ENCODE measurements at places on chromosomes 7 and 10.

GRCh38 chr7:142389544-142389943 lies 131.7 kb upstream of the PRSS58 start:
- no peak for DNase-seq

DNA sequence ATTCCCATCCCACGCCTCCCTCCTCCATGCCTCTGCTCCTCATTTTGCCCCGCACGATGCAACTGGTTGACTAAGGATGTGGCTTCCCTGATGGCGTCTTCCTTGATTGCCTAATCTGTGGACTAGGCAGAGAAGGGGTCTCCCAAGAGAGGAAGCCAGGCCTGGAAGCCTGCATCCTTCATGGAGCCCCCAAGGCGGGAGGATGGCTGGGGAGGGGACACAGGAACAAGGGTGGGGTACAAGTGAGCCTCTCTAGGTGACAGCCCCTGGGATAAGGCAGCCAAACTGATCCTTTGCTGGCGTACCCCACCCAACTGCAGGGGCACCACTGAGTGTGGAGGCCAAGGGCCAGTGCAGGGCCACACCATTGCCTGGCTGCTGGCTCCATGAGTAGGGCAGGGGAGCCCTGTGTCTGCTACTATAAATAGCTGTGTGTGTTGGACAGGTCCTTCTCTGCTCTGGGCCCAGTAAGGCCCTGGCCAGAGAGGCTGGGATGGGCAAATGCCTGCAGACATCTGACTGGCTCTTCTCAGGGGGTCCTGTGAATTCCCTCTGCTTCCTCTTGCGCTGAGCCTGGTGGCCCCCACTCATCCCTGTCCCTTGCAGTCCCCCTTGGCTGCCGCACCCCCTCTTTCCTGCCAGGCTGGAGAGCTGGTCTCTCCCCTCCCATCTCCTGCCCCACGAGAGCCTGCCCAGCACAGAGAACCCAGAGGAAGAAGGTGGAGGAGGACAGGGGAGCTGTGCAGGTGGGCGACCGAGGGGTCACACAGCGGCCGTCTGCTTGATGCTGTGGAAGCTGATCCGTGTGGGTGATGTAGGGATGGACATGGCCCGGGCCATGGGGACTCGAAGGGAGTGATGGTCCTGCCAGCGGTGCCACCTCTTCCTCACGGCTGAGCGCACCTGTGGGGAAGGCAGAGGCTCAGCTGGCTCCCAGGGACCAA lies 29.3 kb downstream of the CRHR2 start:
- DNase-seq = no peak

DNA sequence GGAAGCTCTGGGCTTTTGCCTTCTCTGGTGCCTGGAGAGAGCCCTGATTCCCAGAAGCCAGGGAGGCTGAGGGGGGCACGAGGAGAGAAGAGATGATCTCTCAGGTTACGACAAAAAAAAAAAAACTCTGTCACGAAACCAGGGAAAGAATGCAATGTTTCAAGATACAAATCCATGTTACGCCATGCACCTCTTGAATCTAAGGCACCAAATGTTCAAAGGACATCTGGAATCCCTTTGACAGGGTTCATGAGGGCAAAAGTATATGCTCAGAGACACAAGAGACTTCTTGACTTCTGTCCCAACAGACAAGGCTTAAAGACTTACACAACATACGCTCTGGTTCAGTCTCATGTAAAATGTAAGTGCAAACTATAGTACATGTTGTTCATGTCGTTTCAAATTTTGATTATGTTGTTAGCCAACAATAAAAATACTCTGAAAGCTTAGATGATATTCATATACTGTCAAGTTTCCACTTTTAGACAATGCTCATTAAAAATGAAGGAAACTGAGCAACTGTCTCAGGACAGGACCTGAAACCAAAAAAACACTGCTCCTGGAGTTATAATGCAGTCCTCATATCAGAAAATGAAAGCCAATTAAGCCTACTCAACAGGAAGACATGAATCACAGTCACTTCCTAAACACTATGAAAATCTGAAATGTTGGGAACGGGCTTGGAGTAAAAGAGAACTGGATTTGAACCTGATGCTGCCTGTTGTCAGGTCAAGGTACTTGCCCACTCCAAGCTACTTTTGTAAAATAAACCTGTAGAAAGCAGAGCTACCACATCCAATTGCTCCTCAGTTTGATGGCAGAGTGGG lies 72.3 kb downstream of the CHCHD3 start:
- DNase-seq = no peak

DNA sequence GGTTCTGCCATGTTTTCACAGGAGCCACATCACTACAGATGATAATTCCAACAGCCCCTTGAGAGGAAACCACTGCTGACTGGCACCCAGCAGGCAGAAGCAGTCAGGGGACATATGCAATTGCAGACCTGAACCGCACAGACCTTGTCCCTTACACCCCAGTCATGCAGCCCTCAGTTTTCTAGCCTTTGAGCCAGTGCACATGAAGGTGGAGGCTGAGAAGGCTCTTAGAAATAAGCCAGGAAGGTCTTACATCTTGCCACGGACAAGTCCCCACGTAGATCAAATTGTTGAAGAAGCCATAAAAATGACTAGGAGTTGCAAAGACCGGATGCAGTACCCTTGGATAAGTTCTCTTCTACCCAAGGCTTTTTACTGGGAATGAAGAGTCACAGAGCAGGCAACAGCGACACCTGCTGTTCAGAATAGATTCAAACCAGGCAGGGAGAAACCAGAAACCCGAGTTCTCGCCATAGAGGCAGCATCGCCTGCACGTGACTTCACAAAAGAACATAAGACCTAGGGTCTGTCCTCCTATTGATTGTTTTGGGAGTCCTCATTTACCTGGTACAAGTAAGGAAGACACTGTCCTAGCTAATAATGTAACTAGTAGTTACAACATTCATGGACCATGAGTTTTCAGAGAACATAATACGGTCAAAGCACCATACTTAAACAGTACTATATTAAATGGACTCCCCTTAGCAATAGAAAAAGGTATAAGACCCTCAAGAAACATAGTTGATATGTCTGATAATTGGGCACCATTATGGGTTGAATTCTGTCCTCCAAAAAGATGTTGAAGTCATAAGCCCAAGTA lies 11.1 kb downstream of the STEAP1B start:
- DNase-seq = peak; percentile 20

DNA sequence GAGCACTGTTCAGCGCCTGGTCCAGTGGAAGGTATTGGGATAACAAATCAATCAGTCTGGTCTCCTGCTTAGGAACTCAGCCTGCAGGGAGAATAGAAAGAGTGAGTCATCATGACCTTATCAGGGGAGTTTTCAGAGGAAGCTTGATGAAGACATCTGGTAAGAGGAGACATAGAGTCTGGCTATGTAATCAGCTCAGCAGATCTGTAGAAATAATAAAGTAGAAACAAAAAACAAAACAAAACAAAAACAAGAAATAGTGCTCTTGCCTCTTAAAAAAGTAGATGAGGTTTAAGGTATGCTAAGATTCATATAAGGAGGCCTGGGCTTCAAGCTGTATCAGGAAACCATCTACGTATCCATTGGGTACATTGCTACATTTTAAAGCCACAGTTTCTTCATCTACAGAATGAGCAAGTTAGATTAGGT lies 14.4 kb downstream of the TAS2R41 start:
- no peak for DNase-seq

DNA sequence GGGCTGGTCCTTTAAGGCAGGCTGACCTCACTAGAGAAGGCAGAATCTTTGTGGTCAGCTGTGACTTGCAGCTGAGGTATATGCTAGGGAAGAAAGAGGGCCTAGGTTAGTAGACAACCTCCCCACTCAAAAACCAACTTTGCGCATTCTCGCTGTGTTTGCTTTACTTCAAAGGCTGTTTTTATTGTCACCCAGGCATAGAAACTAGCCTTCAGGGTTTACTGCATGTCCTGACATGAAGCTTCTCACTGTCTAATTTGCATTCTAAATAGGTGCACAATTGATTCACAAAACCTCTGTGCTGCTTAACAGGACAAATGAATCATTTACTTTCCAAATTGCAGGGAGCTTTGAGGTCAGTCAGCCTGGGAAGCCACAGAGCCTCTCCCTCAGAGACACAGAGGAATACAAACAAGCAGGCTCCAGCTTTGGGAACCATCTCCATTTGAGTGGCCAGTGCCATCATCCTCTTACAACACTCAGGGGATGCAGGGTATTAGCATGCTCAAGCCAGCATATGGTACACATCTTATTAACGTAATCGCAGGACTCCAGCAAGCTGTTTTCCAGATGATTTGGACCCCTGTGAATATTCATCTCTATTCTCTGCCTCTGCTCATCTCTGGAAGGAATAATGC lies 596.4 kb upstream of the GHITM start:
- DNase-seq = no peak

DNA sequence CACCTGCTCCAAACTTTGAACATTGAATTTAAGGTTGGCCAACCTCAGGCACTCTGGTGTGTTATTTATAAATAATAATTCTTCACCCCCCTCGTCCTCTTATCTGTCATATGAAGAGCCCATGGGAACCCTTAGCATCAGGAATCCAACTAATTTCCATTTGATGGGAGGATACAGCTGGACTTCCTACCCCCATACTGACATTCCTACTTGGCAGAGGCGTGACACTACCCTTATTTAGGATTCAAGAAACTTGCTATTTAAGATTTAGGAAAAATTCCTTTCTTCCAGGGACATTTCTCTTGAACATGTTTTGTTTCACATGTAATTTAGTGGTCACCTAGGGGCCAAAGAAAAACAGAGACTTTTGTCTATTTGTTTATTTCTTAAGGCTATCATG lies 171.9 kb upstream of the NRP1 start:
- DNase-seq = no peak

- DNase-seq = no peak
Measured at GRCh38 chr7:22765609-22766008, 38.6 kb downstream of the IL6 start.

DNA sequence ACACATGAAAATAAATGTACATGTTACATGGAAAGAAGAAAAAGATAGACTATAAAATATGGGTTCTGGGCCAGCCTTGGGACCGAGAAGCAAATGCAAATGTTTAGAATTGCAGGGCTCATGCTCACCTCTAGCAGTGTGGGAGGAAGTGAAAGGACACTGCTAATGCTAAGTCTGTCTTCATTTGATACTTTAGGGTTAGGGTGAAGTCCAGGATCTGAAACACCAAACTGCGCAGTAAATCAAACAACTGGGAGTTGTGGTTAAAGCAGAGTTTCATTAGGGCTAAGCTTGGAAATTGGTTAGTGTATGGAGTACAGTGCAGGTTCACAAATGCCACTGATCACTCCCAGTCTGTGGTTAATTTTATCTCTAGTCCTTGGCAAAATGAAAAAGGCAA lies 73.2 kb upstream of the PDK4 start:
- no peak for DNase-seq

GRCh38 chr7:87213811-87214210 lies 5.7 kb downstream of the TMEM243 start:
- no peak for DNase-seq

- DNase-seq = no peak
Measured at GRCh38 chr10:113216102-113216501, 266.1 kb downstream of the TCF7L2 start.

GRCh38 chr10:131810805-131811629 lies 89.8 kb upstream of the PPP2R2D start:
- no peak for DNase-seq

DNA sequence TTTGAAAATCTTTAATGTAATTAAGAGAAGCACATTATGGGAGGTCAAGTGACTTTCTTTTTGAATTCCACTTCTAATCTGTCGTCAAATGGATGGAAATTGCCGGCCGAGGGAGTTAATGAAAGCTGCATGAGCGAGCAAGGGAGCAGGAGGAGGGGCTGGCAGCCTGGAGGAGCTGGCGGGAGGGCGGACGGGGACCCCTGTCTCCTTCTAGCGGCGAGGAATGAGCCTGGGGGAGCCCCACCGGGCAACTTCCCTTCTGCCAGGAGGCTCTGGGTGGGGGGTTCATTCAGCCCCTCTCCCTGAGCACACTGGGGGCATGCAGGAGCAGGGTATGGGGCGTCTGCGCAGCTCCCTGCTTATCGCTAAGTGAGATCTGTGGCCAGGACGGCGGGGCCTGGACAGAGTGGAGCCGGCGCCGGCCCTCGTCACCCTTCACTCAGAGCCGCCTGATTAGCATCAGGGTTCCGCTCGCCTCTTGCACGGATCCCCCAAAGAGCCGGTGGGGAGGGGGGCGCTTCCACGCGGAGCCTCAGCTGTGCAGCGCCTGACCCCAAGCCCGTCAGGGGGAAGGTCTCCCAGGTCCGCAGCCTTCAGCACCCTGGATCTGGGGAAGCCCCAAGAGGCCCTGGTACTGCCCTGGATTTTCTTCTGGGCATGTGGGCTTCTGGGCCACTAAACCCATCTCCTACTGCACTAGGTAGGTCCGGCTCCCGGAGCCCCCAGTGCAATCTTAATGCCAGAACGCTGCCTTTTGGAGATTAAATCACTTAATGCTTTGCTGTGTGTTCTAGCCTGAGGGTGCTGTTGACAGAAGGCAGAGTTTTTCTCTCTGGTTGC lies 680.8 kb downstream of the LRMDA start:
- DNase-seq = no peak

DNA sequence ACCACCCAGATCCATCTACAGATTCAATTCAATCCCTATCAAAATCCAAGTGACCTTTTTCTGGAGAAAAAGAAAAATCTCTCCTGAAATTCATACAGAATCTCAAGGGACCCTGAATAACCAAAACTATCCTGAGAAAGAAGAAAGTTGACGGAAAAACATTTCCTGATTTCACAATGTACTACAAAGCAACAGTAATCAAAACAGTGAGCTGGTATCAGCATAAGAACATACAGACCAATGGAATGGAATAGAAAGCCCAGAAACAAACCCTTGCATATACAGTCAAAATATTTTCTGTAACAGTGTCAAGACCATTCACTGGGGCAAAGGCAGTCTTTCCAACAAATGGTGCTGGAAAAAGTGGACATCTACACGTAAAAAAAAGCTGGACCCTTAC lies 89.9 kb downstream of the JMJD1C start:
- no peak for DNase-seq

DNA sequence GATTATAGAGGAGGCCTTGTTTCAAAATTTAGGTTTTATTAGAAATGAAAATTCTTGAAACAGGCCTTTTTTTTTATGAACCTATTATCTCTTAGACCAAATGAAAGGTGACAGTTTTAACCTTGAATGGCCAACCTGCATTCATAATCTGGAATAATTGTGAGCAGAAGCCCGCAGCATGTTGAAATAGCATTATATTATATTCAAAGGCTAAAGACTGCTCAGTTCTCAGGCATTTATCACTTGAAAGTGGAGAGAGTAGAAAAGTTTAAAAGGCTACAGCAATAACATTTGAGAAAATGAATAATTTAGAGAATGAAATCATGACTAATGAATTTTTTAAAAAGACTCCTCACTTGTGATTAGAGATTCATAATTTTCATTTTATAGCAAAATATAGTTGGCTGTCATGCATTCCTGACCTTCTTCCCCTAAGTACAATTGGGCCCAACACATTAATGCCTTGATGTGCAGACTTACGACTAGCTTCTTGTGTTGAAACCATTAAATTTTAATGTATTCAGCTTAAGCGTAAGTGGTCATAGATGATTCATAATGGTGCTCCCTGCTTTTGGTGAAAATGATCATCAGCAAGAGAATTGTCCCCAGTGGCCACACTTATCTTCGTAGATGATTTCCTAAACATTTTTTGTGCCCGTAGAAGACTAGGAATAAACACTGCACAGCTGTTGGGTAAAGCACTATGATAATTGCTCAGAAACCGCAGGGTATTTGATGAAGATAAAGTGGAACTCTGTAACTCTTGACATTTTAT lies 346.6 kb upstream of the BMPER start:
- no peak for DNase-seq

Measured in CD4-positive, alpha-beta T cell (primary cell).